ENCODE measurements at places on chromosomes 1 and 21.

GRCh38 chr1:161121834-161122233 is 3.9 kb downstream of the NIT1 start:
- DNase-seq: no peak

GRCh38 chr1:32765570-32766327 is 51.4 kb downstream of the YARS1 start:
- DNase-seq: no peak

DNA sequence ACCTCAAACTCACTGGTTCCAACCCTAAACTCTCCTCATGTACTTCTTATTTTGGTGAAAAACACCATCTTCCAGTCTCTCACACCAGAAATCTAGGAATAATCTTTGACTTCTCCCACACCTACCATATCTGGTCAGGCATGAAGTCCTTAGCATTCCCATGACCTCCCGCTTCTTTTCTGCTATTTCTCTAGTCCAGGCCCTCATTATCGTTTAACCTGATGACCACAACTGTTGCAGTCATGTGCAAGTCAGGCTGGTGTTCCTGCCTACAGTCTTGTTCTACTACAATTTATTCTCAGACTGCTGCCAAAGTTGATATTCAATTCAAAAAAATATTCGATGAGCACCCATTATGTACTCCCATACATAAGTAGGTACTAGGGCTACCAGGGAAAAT is 71.3 kb downstream of the PIK3R3 start:
- no peak for DNase-seq

GRCh38 chr1:234969581-234970400 is 158.8 kb downstream of the TOMM20 start:
- DNase-seq: no peak

- no peak for DNase-seq
Observed at GRCh38 chr1:90335558-90335957, 340.6 kb downstream of the ZNF326 start.

DNA sequence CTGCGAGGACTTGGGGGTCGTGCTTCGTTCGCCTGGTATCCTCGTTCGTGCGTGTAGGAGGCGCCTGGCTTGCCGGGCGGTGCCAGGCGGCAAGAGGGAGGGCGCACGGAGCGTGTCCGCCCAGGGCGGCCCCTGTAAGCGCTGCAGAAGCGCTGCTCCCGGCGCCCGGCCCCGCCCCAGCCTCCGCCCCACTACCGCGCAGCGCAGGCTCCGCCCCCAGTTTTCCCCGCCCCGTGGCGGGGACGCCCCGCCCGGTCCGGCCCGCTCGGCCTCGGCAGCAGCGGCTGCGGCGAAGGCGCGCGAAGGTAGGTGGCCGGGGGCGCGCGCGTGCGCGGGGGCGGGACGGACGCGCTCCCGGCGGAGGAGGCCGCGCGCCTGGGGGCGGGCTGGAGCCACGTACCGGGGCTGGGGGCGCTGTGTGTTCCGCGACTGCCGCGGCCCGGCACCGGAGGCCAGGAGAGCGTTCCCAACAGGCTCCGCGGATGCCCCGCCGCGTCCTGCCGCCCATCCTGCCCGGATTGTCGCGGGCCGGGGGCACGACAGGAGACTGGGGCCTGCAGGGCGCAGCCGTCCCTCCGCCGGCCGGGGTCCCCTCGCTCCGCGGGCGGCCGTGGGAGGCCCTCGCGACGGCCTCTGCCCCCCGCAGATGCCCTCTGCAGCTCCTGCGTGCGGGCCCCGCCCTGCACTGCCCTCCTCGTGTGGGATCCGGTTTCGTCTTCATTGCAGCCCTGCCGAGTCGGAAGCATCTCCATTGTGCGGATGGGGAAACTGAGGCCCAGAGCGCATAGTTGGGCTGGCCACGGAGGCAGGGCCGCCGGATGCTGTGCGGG is 7.7 kb upstream of the CROCC start:
- peak; percentile 96 for DNase-seq

GRCh38 chr1:152864443-152864842 is 4.6 kb downstream of the LCE7A start:
- DNase-seq: no peak

DNA sequence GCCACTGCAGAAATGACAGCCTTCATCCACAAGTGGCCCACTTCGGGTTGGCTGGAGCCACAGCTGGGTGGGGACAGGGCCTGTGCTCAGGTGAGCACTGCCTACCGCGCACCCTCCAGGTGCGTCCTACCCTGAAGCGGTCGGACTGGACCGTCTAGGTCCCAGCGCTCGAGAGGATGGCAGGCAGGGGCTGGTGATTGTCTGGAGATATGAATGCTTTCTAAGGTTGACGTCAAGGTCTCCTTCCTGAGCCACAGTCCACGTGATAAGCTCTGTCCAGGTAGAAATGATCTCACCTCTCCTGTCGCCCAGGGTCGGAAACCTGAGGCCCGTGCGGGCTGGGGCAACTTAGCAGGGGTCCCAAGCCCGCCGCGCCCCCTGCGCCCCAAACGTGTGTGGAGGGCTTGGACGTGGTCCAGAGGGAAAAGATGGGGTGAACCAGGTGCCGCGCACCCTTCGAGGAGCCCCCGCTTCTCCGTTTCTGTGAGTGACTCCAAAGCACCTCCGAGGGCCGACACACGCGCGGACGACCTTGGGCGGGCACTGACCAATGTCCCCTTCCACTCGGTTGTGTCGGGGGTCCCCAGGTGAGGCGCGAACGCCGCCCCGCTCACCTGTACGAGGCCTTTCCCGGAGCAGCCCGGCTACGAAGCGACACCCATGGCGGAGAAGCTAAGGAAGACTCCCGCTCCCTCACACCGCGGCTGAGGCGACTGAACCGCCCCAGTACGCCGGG is 853 bp upstream of the DOP1B start:
- DNase-seq: peak; percentile 5

Data from activated T-helper 1 cell treated with anti-CD3 and anti-CD28 coated beads, Interleukin-2, amount 50 U/mL, for 16 hours (primary cell).